HCEC 1CT (cell line): ENCODE measurements at places on chromosomes 1 and 21.
A peak's percentile ranks its signal among the peaks of the same experiment; 100 is the strongest.

GRCh38 chr21:33406493-33406892 lies 3.3 kb downstream of the IFNGR2 start:
- DNase-seq: no peak

- no peak for DNase-seq
Observed at GRCh38 chr1:37100310-37100709, 66.0 kb upstream of the GRIK3 start.

GRCh38 chr1:230681599-230681998 lies 32.3 kb downstream of the AGT start:
- DNase-seq: peak; percentile 64

DNA sequence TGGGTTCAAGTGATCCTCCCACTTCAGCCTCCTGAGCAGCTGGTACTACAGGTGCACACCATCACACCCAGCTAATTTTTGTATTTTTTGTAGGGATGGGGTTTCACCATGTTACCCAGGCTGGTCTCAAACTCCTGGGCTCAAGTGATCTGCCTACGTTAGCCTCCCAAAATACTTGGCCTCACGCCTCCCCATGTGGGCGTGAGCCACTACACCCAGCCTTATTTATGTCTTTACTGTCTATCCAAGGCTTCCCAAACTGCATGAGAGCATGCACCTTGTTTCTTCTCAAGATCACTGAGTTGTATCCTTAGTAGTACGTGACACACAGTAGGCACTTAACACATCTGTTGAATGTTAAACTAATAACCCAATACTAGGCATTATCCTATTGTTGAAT lies 14.2 kb downstream of the WASF2 start:
- no peak for DNase-seq
